ENCODE measurements at places on chromosomes 3 and 15.

DNA sequence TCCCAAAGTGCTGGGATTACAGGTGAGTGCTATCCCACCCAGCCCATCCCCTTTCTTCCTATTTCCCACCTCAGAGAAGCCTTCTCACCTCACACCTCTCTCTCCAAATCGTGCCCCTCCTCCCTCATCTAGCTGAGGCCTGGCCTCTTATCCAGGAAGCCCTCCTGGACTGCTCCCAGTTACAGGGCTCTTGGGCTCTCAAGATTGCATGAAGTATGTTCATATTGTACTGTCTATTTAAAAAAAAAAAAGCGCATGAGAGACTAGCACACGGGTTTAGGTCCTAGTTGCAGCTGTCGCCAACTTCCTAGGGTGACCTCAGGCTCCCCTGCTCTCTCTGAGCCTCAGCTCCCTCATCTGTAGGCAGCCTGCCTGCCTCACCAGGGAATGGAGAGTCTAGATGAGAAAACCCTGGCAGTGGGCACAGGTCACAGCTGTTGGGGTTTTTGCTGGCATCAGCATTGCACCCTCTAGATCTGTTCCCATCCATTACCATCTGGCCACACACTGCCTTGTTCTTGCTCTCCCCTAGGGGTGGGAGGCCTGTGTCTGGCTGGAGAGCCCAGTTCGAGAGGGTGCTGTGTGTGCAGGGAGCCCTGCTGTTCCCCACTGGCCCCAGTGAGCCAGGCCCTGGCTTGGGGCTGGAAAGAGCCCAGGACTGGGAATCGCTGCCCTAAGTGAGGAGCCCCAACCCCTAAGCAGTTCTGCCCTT is 24.2 kb upstream of the C15orf39 start:
- no peak for DNase-seq

GRCh38 chr3:60920519-60920918 is 330.7 kb downstream of the FHIT start:
- no peak for DNase-seq

DNA sequence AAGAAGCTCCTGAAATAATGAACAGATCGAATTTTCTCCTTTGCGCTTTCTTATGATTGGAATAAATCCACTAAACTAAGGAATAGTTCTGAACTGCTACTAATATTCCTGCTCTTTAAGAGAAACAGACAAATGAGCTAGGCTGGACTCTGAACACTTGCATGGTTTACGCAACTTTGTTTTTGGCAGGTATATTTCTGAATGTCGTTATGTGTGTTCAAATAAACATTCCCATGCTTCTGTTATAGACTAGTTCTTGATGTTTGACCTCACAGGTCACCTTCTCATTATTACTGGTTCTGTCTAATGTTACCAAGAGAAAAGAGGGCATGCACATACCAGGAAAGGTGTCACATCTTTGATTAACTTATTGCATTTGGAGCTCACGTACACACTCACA is 418.2 kb downstream of the EPHB1 start:
- no peak for DNase-seq

DNA sequence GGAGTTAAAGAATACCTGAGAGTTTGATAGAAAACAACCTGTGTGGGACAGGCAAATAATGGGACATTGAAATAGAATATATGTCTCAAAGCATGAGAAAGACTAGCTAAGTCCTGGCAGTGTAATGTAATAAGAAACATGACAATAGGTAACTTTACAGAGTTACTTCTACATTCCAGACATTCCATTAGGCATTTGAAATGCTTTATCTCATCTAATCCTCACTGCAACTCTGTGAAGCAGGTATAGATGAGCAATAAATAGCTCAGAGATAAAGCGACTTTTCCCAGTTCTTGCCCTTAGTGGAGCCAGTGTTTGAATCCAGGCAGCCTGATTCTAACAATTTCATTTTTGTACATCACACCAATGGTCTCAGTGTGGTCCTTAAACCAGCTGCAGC is 76.8 kb downstream of the CPNE4 start:
- no peak for DNase-seq

GRCh38 chr15:31032961-31033371 is 41.5 kb upstream of the MTMR10 start:
- DNase-seq = no peak

- no peak for DNase-seq
Observed at GRCh38 chr15:58568157-58568571, 136.4 kb downstream of the LIPC start.

DNA sequence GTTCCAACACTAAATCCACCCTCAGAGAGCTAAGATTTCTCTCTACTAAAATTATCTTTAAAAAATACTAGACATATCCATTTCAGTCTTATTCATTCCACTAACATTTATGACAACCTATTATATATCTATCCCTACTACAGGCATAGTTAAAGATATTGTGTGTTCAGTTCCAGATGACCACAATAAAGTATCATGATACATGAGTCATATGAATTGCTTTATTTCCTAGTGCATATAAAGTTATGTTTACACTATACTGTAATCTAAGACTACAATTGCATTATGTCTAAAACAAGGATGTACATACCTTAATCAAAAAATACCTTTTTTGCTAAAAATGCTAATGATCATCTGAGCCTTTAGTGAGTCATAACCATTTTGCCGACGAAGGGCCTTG is 19.4 kb downstream of the SHOX2 start:
- no peak for DNase-seq

GRCh38 chr3:139695007-139695406 is 17.2 kb upstream of the NMNAT3 start:
- no peak for DNase-seq

- DNase-seq = no peak
Observed at GRCh38 chr3:186896875-186897274, 33.5 kb upstream of the ST6GAL1 start.

- no peak for DNase-seq
Observed at GRCh38 chr3:71225951-71226564, 357.5 kb downstream of the FOXP1 start.

- DNase-seq = no peak
Observed at GRCh38 chr15:82737975-82738374, 28.3 kb upstream of the AP3B2 start.

- DNase-seq = no peak
Observed at GRCh38 chr15:71559616-71560015, 250.7 kb upstream of the NR2E3 start.

DNA sequence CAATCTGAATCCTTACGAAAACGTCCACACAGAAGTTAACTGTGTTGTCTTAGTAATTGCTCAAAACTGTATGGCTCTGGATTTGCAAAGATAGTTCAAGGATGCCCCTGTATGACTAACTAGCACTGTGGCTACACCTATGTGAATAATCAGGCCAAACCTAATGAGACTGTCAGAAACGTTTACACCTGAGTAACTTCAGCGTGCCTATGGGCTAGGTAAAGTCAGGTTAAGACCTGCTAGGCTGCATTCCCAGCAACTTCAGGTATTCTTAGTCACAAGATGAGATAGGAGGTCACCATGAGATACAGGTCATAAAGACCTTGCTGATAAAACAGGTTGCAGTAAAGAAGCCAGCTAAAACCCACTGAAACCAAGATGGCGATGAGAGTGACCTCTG is 87.8 kb upstream of the PLXND1 start:
- DNase-seq = no peak

DNA sequence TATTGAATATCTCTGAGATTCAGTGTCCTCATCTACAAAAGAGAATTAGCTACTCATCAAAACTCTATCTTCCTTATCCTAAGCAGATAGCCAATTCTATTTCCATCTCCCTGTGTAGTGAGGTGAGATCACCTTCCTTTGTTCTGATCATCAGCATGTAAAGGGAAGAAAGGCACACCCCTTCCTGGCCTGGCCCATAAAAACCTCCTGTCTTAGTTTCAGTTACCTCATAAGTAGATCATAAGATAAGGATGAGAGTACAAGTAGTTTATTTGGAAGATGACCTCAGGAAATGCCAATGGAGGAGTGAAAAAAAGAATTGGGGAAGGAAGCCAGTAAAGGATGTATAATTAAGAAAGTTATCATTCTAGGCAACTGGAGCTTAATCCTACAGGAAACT is 114.5 kb upstream of the GADL1 start:
- no peak for DNase-seq

DNA sequence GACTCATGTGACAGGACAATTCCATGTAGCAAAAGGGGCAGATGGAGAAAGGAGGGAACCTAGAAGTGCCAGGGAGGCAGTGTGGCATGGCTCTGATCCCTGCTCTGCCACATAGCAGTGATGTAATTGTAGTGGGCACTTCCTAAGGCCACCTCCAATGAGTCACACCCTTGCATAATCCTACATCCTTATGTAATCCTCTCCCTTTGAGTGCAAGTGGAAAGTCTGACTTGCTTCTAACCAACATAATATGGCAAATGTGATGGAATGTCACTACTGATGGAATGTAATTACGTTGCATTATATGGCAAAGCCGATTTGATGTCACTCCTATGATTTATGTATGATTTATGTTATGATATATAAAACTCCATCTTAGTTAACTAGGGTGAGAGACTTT is 72.9 kb upstream of the ATP2C1 start:
- DNase-seq = no peak

Data from esophagus squamous epithelium (tissue), 5 donors.